ENCODE measurements at places on chromosomes 3 and 15. TPM values are rescaled to one million over a fixed set of nuclear protein-coding genes. Genes with fewer than 3 reads are reported as not detected.
A peak's percentile ranks its signal among the peaks of the same experiment; 100 is the strongest.

DNA sequence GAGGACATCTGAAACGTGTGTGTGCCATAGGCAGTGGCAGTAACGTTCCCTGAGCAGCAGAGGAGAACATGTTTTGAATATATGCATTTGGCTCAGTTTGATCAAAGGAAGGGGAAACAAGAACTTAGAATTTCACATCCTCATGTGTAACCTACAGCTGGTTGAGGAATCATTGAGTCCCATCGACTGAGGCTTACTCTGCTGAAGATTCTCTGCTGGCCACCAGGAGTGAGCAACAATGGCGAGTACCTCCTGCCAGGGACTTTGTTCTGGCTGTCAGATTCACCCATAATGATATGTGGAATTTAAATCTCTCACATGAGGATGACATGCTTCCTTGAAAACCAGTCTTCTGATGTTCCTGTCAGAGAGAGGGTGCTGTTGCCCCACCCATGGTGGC, 21.3 kb downstream of the GORASP1 start:
- H3K27ac ChIP-seq: no peak overlapping the region
- H3K4me3 ChIP-seq: no peak overlapping the region
- H3K27me3 ChIP-seq: no peaks in the 10 kb centered on the region
- peaks cover 4% of the 10 kb centered on the region for H3K36me3 ChIP-seq

DNA sequence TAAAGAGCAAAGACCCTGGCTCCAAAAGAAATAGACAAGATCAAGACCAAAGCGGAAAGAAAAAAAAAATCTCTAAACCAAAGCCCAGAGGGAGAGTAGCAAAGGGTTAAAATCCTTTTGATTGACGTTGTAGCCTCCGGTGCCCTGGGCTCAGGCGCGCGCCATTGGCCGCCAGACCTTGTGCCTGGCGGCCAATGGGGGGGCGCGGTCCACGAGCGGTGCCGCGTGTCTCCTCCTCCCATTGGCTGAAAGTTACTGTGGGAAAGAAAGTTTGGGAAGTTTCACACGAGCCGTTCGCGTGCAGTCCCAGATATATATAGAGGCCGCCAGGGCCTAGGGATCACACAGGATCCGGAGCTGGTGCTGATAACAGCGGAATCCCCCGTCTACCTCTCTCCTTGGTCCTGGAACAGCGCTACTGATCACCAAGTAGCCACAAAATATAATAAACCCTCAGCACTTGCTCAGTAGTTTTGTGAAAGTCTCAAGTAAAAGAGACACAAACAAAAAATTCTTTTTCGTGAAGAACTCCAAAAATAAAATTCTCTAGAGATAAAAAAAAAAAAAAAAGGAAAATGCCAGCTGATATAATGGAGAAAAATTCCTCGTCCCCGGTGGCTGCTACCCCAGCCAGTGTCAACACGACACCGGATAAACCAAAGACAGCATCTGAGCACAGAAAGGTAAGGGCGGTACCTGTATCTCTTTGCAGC, at the start of gene HES1:
TSS of gene HES1 (plus strand) at position 343 of the 713 bp plus-strand sequence. CDS start at position 576, 233 bp downstream.
- peak; percentile 96 for DNase-seq
- no peaks in the 10 kb centered on the region for H3K36me3 ChIP-seq
- peaks cover 40% of the 10 kb centered on the region for H3K4me1 ChIP-seq
- H3K4me3 ChIP-seq: peak within 1 kb of the TSS; percentile 67
- H3K27ac ChIP-seq: peak within 1 kb of the TSS; percentile 99

GRCh38 chr15:39192979-39193560, 387.8 kb upstream of the THBS1 start:
- no peak overlapping the region for H3K27ac ChIP-seq
- H3K4me1 ChIP-seq: peaks cover 42% of the 10 kb centered on the region
- H3K27me3 ChIP-seq: no peaks in the 10 kb centered on the region
- H3K4me3 ChIP-seq: no peak overlapping the region
- H3K36me3 ChIP-seq: no peaks in the 10 kb centered on the region

Gene NR2F2
- total RNA-seq: 24.5 TPM

DNA sequence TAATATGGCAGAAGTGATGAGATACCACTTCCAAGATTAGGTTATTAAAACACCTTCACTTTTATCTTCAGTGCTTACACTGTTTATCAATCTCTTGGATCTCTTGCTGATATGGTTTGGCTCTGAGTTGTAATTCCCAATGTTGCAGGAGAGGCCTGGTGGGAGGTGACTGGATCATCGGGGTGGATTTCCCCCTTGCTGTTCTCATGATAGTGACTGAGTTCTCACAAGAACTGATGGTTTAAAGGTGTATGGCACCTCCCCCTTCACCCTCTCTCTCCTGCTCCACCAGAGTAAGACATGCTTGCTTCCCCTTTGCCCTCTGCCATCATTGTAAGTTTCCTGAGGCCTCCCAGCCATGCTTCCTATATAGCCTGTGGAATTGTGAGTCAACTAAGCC, 11.8 kb downstream of the GOLIM4 start:
- no peak overlapping the region for H3K4me3 ChIP-seq
- no peaks in the 10 kb centered on the region for H3K4me1 ChIP-seq
- no peaks in the 10 kb centered on the region for H3K27me3 ChIP-seq
- no peak for DNase-seq
- no peaks in the 10 kb centered on the region for H3K36me3 ChIP-seq

GRCh38 chr15:70492240-70493177, 270.8 kb downstream of the UACA start:
- H3K4me1 ChIP-seq: peaks cover 42% of the 10 kb centered on the region
- no peaks in the 10 kb centered on the region for H3K36me3 ChIP-seq
- peak; percentile 98 for DNase-seq
- no peaks in the 10 kb centered on the region for H3K27me3 ChIP-seq
- peak overlapping the region; percentile 15 for H3K4me3 ChIP-seq

DNA sequence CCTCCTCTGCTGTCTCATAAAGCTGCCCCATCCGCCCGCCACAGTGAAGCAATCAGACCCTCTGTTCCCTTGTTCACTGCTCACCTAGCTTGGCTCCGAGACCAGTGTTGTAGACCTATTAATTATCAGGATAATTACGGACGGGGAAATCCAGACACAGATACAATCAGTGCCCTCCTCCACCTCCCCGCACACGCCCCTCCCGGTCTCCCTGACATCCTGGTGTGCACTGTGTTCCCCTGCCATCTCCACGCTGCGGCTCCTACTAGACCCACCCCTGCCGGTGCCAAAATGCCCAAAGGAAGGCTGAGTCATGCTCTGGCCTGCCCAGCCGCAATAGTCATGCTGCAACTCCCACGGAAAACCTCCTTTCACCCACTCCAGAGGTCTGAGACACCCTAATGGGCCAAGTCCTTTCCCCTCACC, 277.3 kb upstream of the TLE3 start:
- H3K36me3 ChIP-seq: no peaks in the 10 kb centered on the region
- no peaks in the 10 kb centered on the region for H3K27me3 ChIP-seq
- H3K4me3 ChIP-seq: no peak overlapping the region
- DNase-seq: no peak
- peaks cover 9% of the 10 kb centered on the region for H3K4me1 ChIP-seq

DNA sequence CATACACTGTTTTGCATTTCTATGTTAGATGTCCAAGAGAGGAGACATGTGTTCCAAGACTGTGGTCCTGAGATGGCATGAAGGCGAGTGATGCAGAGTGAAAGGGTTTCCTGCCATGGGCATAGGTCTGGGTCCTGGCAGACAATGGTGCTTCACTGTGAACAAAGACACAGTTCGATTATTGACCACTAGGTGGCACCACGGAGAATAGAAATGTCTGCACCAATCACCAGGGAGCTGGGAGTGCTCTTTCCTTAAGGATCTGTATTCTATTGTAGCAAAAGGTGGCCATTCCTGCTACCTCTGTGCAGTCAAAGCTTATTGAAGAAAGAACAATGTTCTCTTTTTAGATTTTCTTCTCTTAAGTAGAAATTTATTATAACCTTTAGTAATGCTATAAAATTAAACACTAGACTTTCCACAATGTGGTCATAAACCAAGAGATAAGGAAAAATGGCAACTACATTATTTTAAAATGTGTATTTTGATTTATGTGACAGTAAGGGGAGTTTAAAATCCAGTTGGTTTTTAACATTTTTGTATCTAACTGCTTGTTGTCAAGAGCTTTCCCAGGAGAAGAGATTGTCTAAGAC, 88.7 kb downstream of the GABRG3 start:
- peak; percentile 80 for DNase-seq
- H3K27me3 ChIP-seq: no peaks in the 10 kb centered on the region
- H3K4me1 ChIP-seq: no peaks in the 10 kb centered on the region
- H3K4me3 ChIP-seq: no peak overlapping the region
- H3K27ac ChIP-seq: no peak overlapping the region

GRCh38 chr3:56484122-56484521, 15.9 kb upstream of the ERC2 start:
- no peaks in the 10 kb centered on the region for H3K27me3 ChIP-seq
- H3K4me1 ChIP-seq: no peaks in the 10 kb centered on the region
- H3K4me3 ChIP-seq: no peak overlapping the region
- H3K27ac ChIP-seq: no peak overlapping the region

Gene IQCF5
- not detected for total RNA-seq

DNA sequence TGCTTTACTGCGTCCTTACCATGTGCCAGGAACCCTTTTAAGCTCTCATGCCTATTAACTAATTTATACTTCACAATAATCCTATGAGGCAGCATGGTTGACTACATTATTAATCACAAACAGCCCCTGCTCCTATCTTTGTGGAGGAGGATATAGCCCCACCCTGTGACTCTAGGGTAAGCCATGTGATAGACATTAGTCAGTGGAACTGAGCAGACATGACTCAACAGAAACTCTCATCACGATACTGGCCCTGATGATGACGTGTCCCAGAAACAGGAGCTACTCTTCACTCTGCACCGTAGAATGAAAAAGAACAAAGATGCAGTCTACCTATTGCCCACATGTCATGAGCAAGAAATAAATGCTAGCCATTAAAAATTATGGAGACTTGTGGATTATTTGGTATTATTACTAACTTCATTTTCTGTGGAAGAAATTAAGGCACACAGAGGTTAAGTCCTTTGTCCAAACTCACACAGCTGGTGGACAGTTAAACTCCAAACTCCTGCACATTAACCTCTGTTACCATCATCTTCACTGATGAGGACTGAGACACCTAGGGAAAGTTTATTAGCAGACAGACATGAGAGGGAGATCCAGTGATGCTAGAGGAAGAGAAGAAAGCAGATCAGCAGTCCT, 51.2 kb downstream of the CFAP20DC start:
- no peaks in the 10 kb centered on the region for H3K4me1 ChIP-seq
- no peaks in the 10 kb centered on the region for H3K36me3 ChIP-seq
- H3K4me3 ChIP-seq: no peak overlapping the region
- no peaks in the 10 kb centered on the region for H3K27me3 ChIP-seq
- no peak overlapping the region for H3K27ac ChIP-seq

Gene TOPAZ1
- 0.12 TPM for total RNA-seq
